ENCODE measurements at places on chromosomes 2 and 18. TPM values are rescaled to one million over a fixed set of nuclear protein-coding genes. Genes with fewer than 3 reads are reported as not detected.

- no peak for DNase-seq
Observed at GRCh38 chr2:20438334-20439192, 8.3 kb upstream of the RHOB start.

GRCh38 chr2:50385349-50385748 is 646.6 kb downstream of the NRXN1 start:
- no peak for DNase-seq

B3GNT7 gene
- 21.5 TPM for total RNA-seq

DNA sequence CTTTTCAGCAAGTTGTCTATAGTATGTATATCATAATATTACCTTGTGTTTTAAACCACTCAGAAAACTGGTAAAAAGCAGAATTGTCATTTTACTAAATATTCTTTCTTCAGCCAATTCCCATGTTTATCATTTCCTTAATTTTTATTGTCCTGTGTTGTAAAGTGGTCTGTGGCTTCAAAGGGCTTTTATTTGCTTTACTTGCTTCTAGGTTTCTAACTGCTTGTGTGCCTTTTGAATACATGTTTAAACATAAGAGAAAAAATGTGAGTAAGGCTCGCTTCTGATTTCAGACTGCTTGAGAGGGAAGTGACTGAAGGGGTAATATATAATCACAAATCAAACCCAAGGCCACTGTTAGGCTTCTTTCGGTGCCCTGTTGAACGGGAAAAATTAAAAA is 407.5 kb upstream of the NRP2 start:
- no peak for DNase-seq

DNA sequence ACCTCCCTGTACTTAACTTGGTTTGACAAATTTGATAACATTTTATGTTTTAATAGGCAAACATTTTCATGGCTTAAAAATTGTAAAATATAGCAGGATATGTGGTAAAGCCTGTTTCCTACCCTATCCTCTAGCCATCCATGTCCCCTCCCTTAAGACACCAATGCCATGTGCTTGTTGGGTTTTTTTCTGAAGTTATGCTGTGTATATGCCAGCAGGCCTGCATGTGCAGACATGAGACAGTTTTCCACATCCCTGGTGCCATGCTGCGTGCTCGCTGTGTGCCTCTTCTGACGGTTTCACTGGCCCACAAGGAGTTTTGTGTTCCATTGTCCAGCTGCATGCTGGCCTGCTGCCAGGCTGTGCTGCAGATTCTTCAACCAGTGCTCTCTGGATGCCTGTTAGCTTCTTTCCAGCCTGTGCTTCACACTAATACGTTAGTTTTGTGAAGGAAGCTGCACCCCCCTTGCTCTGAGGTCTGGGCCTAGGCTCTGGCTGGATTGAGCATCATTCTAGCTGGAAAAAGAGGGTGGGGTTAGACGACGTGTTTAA is 16.9 kb downstream of the INPP4A start:
- DNase-seq = no peak

SLC23A3 gene
- 0.13 TPM for total RNA-seq

PLA2R1 gene
- 0.11 TPM for total RNA-seq

- DNase-seq = peak; percentile 32
Observed at GRCh38 chr2:10814571-10815331, 2.2 kb upstream of the PDIA6 start.

DNA sequence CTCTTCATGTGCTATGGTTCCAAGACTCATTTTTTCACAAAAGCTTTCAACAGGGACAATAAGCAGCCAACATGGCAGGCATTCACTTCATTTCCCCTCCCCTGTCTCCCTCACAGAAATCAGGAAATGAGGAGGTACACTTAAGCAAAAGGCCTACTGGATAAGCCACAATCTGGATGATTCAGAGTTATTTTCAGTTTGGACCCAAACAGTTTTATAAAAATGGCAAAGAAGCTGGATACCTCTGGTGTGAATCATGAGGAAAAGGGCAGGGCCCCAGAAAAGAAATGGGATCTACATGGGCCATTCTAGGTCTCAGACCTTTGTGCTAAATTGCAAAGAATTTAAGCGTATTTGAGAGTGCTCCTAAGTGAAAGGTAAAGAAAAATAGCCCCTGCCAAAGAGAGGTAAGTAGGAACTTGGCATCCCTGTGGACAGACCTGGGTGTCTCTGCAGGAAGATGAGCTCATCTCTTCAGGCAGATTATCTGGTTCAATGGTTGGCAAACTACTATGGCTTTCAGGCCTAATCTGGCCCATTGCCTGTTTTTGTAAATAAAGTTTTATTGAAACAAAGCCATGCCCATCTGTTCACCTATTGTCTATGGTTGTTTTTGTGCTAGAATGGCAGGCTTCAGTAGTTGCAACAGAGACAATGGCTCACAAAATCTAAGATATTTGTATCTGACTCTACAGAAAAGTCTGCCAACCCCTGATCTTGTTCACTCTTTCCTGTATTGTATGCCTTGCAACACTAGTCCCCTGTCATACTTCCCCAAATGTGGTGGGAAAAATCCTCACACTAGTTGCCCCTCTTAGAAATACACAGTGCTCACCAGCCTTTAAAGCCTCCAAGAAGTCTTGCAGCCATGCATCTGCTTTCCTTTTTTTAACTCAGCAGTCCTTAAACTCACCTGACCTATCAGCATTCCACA is 315.0 kb downstream of the ALK start:
- DNase-seq = no peak

KLHL41 gene
- total RNA-seq = 1.3 TPM

DNA sequence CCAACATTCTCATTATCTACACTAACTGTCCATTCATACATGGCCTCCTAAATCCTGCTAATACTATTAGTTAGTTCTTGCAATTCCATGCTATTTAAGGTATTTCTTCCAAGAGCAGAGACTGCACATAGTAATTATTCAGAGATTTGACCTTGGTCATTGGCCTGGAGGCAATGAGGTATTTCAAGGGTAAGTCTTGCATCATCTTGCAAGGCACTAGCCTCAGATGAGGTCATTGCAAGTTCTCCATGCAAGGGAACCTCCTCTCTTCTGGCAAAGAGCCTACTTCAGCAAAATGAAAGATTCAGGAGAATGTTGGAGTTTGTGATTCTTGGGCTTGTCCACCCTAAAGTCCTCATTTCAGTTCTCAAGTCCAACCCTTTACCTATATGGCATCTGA is 48.5 kb upstream of the IKZF2 start:
- no peak for DNase-seq

- no peak for DNase-seq
Observed at GRCh38 chr2:102107741-102108070, 34.8 kb upstream of the IL1R1 start.

DNA sequence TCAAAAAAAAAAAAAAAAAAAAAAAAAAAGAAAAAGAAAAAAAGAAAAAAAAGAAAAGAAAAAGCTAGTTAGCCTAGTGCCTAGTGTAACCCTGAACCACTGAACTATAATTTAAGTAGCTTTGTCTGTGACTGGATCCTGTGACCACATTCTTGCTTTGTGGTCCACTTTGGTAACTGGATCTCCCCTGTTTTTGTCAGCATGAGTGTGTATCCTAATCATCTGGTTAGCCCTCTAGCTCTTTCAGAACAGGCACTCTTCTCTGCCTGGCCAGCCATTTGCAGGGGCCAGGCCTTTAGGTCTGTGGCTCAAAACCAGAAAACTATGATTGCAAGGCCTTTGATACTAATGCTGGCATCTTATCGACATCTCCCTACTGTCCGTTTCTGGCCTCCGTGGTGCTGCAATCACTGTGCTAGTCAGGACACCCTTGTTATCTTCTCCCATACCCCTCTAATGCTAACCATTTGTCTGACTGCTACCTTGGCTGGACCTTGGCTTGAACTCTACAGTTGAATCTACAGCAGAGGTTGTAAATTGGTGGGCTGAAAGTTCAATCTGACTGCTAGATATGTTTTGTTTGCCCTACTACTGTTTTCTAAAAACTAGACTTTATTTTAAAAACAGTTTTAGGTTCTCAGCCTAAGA is 40.5 kb downstream of the RBKS start:
- DNase-seq = no peak

GRCh38 chr2:206432193-206433082 is 10.9 kb upstream of the ADAM23 start:
- no peak for DNase-seq

GALNT14 gene
- total RNA-seq = 5.9 TPM

DNA sequence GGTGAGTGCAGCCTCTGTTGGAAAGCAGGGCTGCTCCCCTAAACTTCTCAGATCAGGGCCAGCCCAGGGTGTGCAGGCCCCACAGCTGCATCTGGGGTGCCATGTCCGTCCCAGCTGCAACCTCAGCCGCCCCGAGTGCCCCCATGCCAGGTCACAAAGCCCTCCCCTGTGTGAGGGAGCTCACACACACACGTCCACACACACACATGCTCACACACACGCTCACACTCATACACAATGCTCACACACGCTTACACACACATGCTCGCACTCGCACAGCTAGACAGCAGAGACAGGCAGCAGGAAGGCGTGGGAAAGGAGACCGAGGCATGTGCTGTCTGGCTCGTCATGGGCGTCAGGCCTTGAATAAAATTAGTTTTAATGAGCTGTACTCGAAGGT is 55.4 kb downstream of the ADI1 start:
- no peak for DNase-seq

- DNase-seq = no peak
Observed at GRCh38 chr2:159227467-159227866, 59.0 kb downstream of the WDSUB1 start.

DNA sequence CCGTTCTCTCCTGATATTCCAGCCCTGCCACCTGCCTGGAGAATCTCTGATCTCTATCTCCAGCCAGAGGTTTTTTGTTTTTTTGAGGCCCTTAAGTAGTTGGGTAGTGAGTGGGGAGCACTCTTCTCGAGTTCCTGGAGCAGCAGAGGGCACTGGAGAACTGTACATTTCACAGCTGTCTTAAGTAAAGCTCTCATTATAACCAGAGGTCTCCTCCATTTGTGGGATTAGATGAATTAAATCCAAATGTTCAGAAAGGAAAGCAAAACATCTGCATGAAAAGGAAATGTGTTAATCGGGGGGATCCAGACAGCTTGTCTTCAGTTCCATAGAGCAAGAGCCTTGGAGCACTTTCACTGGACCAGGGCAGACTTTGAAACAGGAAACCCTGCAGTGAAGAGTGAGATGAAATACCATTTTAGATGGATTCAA is 32.8 kb downstream of the AOX1 start:
- peak; percentile 82 for DNase-seq

LOXHD1 gene
- total RNA-seq = not detected

- DNase-seq = no peak
Observed at GRCh38 chr2:160505256-160505655, 11.6 kb upstream of the RBMS1 start.

DNA sequence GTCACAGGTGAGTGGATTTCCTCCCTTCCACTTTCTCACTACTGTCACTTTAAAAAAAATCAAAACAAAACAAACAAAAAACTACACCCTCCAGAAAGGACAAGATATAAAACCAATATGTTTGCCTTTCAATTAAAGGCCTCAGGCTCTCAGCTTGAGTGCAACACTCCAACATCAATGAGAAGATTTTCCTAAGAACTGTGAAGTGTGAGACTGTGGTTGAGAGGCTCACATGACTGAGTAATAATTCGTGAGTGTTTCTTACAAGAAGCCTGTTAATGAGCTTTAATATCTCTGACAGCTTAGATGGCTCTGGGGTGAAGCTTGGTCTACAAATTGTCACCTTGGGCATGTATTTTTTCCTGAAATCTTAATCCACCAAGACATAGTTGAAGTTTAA is 216.1 kb downstream of the ETAA1 start:
- no peak for DNase-seq

DNA sequence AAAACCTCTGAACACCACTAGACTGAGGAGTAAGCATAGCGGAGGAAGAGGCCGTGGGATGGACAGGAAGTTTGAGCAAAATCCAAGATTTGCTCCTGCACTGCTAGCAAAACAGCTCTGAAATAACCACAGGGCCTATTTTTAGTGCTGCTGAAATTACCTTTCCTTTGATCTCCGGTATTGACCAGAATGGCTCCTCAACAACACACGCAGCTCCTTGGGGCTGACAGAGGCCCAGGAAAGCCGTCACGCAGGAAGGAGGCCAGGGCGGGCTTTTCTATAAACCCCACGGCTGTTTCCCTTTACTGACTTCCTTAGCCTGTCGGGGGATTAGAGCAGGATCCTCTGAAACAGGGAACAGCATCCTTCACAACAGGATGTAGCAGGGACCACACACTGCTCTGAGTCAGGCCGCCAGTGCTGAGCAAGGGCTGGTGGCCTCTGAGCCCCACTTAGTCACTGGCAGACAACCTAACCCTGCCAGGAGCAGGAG is 80.8 kb upstream of the LCLAT1 start:
- DNase-seq = no peak

DNA sequence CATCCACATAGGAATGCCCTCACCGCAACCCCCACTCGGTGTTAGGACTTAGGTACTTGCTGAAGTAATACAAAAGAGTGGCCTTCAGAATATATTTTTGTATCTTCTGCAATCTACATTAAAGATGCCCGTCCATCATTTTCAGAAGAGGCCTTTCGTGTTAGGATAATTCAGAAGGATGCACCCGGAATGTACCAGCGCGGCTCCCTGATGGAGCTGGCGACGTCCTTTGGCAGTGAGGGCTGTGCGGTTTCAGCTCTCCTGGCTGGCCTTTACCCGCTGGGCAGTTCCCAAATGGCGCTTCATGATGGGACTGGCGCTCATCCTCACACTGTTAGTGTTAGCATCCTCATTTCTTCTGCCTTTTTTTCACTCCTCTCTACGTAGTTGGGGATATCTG is 15.3 kb downstream of the TWIST2 start:
- no peak for DNase-seq

DNA sequence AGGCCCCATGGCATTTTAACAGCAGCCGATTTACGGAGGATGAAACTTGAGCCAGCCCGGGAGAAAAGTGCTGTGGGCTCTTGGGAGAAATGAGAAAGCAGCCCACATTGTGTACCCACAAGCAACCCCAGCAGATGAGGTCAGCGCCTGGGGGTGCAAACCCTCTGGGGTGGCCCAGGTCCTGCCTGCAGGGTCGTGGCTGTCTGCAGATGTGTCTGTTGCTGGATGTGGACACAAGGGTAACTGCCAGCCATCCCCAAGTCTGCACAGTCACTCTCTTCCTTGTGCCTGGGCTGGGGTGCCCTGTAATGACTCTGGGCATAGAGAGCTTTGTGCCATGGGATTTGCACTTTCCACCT is 170.8 kb downstream of the PRKCE start:
- DNase-seq = no peak

- DNase-seq = no peak
Observed at GRCh38 chr2:174334278-174334715, 457 bp upstream of the SP9 start.

GRCh38 chr18:75360941-75361340 is 66.6 kb downstream of the SMIM21 start:
- no peak for DNase-seq

GRCh38 chr2:233714121-233714520 is 1.4 kb downstream of the UGT1A5 start:
- no peak for DNase-seq

Data from SK-MEL-5 (cell line).